ENCODE measurements at places on chromosomes 2 and 18.

DNA sequence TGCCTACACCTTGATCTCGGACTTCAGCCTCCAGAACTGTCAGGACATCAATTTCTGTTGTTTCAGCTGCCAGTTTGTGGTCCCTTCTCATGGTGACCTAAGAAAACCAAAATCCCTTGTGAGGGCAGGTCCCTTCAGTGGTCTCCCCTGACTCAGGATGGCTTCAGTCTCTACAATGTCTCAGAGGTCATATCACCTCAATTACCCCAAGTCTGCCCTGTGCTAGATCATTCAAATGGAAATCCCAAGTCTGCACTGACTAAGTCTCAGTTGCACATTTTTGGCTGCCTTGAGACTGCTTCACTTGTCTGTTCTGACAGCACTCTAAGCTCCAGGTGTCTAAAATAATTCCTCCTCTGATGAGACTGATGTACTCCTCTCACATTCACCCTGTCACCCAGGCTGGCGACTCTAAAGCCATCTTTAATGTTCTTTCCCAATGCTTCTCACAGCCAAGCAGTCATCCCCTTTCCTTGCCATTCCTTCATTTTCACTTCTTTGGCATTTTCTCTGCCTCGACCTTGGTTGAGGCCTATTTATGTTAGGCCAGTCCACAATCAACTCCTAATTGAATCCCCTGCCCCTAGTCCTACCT lies 470.8 kb downstream of the DLGAP1 start:
- no peak for DNase-seq

DNA sequence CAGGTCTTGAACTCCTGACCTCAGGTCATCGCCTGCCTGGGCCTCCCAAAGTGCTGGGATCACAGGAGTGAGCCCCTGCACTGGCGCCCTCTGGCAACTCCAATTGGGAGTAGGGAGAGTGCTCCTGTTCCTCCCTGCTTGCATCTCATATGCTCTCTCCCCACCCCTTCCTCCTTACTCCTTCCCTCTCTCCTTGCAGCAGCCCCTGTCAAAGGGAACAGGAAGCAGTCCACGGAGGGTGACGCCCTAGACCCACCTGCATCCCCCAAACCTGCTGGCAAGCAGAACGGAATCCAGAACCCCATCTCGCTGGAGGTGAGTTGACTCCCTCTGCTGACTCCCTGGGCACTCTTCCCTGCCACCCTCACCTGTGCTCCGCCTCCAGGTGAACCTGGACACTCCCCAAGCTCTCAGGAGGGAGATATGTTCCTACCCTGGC lies 10.7 kb downstream of the ARID5A start:
- no peak for DNase-seq

DNA sequence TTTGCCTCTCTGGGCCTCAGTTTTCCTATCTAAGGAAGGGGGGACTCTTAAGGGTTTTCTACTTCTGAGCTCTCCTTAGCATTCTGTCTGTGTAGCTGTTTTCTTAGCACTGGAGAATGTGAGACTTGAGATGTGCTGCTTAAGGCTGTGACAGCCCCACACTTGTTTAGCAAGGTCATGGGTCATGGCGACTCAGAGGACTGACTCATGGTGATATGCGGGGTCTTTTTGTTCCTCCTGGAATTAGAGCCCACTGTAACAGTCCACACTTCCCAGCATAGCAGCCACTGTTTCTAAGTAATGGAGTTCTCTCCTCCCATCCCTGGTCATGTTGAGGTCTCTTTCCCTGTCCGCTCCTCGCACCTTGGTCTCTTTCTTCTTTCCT lies 4.1 kb upstream of the LPIN1 start:
- no peak for DNase-seq

DNA sequence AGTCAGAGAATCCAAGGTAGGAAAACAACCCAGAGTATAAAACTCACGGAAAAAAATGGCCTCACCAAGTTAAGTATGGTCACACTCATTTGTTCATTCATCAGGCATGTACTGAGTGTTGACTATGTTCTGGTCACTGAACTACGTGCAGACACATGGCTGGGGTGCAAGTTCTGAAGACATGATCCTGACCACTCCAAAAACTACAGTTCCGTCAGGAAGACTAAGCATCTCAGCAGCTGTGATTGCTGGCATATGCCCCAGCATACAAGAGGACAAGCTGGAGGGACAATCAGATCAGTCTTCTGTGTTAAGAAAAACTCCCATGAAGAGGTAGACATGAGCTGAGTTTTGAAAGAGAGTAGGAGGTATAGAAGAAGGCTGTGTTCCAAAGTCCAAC lies 72.8 kb downstream of the TCF4 start:
- DNase-seq, result no peak

- no peak for DNase-seq
Measured at GRCh38 chr2:196821195-196821594, 12.0 kb upstream of the C2orf66 start.

DNA sequence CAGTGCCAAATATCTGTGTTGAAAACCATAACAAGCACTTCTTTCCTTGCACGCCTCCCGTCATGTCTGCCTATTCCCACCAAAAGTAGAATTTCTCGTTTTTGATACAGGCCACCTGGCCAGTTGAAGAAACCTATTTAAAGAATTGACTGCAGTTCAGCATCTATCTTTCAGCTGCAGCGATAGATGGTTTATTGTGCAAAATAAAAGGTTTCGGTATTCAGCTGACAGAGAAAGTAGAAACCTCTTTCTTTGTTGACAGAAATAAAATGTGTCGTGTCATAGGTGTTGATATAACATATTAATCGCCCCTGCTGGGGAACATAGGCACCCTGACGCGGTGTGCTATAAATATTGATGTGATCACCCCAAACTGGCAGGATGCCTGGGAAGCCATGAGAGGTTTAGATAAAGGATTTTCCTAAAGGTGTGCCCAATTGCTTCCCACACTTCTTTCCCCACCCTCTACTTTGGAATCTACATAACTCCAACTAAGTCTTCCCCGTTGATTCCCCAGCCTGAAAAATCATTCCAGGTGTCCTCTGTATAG lies 570.4 kb downstream of the CCDC85A start:
- DNase-seq, result no peak

DNA sequence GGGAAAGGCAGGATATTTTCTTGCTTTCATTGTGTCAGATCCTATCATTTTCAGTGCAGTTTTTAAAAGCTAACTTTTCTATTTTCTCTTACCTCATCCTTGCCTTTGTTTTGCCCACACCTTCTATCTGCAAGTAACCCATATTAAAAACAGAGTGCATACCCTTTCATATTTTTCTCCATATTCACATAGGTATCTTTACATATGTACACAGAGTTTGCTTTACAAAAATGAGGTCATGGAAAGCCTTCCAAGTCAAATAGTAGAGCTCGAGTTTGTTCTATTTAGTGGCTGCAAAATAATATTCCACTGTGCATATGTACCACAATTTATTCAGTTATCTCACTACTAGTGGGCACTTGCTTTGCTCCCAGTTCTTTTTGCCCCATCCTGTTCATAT lies 3.9 kb upstream of the DHRS9 start:
- no peak for DNase-seq

DNA sequence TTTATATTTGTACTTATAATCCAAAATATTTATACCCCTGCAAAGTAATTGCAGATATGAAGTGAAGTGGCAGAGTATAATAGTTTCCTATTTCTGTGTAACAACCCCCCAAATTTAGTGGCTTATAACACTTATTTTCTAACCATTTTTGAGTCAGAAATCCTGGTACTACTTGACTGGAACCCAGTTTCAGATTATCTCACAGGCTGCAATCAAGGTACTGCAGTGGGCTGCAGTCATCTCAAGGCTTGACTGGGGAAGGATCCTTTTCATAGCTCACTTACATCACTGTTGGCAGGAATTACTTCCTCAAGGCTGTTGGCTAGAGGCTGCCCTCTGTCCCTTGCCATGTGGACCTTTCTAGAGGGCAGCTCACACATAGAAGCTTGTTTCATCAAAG lies 558.2 kb upstream of the PKDCC start:
- DNase-seq, result no peak

- DNase-seq, result no peak
Measured at GRCh38 chr2:96838345-96839292, 5.2 kb downstream of the ANKRD23 start.

DNA sequence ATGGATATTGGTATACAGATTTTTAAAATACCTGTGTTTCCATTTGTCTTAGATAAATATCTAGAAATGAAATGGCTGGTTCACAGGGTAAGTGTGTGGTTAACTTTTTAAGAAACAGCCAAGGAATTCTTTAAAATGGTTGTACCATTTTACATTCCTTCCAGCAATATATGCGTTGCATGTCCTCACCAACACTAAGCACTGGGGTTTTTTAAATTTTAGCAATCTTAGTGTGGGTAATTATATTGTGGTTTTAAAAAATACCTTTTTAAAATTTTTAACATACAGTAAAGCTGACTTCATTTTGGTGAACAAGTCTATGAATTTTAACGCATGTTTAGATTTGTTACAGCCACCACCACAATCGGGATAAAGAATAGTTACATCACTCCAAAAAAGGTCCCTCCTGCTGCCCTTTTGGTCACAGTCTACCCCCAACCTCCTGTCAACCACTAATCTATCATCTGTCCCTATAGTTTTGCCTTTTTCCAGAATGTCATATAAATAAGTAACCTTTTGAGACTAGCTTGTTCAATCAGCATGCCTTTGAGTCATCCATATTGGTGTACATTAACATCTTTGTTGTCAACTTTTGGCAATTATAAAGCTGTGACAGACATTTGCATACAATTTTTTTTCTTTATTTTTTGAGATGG lies 128.1 kb upstream of the MSTN start:
- DNase-seq, result no peak

- no peak for DNase-seq
Measured at GRCh38 chr18:11736656-11737055, 47.6 kb downstream of the GNAL start.

GRCh38 chr2:176817061-176817565 lies 395.5 kb upstream of the HNRNPA3 start:
- DNase-seq, result peak; percentile 27

GRCh38 chr2:65866148-65866547 lies 433.7 kb upstream of the SPRED2 start:
- no peak for DNase-seq

- no peak for DNase-seq
Measured at GRCh38 chr2:98374286-98374685, 28.0 kb downstream of the CNGA3 start.

GRCh38 chr2:26002632-26003310 lies 20.5 kb upstream of the KIF3C start:
- DNase-seq, result no peak

GRCh38 chr2:237128026-237128703 lies 42.5 kb downstream of the COPS8 start:
- no peak for DNase-seq

- no peak for DNase-seq
Measured at GRCh38 chr18:76532875-76533274, 37.8 kb upstream of the ZNF516 start.

- no peak for DNase-seq
Measured at GRCh38 chr2:120546048-120546864, 189.4 kb upstream of the GLI2 start.

GRCh38 chr2:10601866-10602566 lies 87.8 kb downstream of the NOL10 start:
- DNase-seq, result no peak

DNA sequence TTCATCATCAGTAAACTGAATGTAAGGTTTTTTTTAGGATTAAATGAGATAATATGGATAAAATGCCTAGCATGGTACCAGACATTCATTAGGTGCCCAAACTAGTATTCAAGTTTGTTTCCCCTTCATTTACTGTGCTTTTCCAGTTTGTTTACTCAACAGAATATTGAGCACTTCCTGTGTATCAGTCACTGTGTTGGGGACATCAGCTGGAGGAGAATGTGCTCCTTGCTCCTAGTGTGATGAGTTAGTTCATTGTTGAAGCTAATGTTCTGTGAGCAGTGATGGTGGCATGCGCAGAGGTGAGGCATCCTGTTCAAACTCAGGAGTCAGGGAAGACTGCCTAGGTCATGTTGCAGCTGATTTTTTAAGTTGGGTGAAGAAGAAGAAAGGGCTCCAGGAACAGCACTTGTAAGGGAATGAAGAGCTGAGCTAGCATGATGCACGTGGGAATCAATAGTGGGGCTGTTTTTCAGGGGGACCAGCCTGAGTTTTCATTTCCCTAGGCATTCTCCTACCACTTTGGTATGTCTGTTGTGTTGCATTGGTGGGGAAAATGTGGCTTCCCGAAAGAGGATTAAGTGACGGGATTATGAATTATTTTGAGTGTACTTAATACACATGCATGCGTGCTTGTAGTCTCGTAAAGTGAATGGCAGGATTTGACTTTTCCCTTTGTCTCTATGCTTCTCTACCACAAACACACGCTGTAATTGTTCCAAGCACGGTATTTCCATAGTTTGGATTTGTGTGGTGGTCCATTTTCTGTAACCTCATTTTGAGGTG lies 23.7 kb downstream of the TTLL4 start:
- no peak for DNase-seq
